ENCODE measurements at places on chromosomes 5 and 9.

DNA sequence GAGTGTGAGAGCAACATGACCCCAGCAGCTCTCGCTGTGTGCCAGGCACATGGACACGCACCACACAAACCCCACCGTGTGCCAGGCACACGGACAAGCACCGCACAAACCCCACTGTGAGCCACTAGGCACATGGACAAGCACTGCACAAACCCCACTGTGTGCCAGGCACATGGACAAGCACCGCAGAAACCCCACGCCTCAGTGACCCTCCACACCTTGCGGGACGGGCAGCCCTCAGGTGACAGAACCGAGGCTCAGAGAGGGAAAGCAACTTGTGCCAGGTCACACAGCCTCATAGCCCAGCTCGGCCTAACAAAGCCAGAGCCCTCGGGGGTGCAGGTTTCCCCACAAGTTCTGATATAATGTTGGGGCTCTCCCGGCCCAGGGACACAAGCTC lies 2.0 kb upstream of the GPSM1 start:
- DNase-seq = no peak

GRCh38 chr9:137390553-137391410 lies 32.2 kb downstream of the EXD3 start:
- peak; percentile 28 for DNase-seq

DNA sequence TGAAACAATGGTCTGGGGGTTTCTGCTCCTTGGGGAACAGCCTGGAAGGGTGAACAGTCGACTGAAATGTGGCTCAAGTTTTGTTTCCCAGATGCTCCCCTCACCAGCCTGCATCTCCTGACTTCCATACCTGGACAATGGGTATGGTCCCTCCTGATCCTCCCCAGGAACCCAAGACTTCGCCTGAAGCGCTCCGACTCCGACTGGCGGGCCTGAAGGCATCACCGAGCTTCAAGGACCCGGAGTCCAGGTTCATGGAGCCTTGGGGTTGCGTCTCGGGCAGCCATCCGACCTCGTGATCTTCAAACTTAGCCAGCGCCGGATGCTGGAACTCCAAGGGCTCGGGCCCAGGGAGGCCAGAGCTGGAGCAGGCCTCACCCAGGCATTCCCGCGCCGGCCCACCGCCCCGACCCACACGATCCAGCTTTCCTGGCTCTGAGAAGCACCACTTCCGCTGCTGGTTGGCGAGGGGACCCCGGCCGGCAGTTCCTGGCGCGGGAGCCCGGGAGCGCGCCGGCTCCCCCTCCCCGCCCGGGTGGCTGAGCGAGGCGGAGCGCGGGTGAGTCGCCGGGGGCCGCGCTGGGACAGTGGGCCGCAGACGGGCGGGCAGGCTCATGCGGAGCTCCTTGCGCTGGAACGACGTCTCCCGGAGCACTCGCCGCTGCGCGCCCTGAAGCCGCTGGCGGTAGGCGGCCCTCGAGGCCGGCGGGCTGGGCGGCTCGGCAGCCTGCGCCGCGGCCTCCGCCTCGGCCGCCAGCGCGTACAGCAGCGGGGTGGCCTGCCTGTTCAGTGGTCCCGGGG lies 5.2 kb downstream of the SHROOM1 start:
- no peak for DNase-seq

DNA sequence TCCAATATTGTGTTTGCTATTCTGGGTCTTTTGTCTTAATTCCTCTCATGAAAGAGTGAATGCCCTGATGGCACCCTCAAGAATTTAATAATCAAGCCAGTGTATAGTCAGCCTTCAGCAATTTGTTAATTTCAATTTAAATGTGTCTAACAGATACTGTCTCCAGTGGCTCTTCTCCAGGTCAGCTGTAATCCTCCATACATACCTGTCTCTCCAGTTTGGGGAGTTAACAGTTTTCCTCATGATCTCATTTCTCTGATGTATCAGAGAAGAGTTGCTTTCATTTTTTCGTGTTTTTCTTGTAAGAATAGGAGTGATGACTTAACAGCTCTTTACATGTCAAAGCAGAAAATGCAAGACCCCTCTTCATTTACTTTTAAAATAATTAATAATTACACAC lies 500.3 kb upstream of the RORB start:
- DNase-seq = no peak

DNA sequence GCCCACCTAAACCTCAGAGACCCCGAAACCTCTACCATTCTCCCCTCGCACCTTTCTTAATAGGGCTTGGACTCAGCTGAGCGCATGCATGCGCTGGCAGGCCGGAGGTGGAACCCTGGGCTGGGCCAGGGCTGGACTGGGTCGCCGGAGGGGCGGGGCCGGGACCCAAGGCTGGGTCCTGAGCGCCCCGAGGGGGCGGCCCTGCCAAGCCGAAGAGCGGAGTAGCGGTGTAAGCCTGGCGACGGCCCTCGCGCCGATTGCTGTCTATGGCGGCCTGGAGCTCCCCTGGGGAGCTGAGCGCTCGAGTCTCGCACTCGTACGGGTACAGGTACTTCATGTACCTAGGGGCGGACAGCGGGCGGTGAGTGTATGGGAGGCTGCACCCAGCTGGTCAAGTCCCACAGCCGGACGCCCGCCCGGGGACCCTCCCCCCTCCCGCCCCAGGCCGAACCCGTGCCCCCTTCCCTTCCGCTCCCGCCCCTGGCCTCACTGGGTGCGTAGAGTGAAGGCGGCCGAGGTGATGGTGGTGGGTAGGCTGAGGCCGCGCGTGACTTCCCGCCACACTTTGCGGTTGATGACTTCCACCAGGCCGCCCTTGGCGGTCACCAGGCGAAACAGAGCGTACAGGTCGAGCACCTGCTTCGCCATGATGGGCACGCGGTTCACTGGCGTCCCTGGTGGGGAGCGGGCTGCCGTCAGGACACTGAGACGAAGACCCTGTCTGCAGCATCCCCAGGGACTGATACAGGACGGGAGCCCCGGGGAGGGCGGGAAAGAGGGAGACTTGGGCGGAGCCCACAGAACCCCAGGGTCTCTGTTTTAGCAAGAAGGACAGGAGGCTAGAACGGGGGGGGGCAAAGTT lies 3.3 kb upstream of the DCTN3 start:
- no peak for DNase-seq

GRCh38 chr5:125987677-125988255 lies 435.4 kb upstream of the GRAMD2B start:
- no peak for DNase-seq

DNA sequence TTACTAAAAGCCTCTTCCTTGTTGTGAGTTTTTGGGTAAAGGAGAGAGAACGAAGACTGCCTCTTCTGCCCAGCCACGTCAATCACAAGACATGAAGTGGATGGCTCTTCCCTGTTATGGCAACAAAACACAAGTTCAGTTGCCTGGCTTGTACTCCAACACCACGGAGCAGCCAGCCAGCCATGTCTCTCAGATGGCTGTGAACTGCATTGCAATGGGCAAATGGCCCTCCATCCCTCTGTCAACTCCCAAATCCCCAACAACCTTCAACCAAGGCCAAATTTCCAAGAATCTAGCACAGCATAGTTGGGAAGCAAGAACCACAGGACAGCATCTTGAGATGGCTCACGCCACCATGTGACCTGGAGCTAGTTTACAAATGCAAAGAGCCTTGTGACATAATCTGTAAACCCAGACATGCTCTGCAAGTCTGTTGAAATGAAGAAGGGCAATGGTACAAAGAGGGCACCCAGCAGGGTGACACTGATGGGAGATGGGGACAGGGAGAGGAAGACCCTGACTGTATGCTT lies 53.9 kb downstream of the ZNF366 start:
- no peak for DNase-seq

GRCh38 chr9:35114840-35115628 lies 628 bp downstream of the ATOSB start:
- peak; percentile 65 for DNase-seq

DNA sequence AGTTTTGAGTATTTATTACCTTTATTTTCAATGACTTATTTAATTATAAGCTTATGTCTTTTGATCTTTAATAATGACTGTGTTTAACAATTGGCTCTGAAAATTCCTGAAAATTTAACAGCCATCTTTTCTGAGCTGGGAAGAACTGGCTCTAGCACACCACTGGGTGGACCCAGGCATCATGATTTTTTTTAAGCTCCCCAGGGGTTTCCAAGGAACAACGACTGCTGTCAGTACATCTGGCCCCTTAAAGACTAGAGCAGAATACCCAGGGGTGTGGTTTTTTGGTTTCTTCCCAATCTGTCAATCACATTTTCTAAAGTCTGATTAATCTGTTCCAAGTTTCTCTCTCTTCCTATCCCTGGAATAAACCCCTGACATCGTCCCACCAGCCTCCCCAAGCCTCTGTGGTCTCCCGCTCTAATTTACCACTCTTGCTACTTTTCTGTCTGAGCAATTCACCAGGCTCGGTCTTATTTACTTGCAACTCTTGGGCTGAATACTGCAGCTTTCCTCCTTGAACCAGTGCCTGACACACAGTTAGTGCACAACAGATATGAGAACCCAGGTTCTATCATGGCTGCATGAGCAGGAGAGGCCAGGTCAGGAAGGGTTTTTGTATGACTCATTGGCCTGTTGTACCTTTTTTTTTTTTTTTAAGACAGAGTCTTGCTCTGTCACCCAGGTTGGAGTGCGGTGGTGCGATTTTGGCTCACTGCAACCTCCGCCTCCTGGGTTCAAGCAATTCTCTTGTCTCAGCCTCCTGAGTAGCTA lies 321.9 kb downstream of the ZSWIM6 start:
- DNase-seq = no peak

GRCh38 chr5:91059409-91059808 lies 323.7 kb downstream of the ARRDC3 start:
- no peak for DNase-seq

- no peak for DNase-seq
Measured at GRCh38 chr9:137417161-137418021, 5.6 kb downstream of the EXD3 start.

GRCh38 chr5:153496835-153497234 lies 6.4 kb downstream of the GRIA1 start:
- DNase-seq = no peak

- DNase-seq = no peak
Measured at GRCh38 chr5:113232221-113232620, 202.6 kb downstream of the TSSK1B start.

GRCh38 chr5:81151546-81151945 lies 81.6 kb upstream of the CKMT2 start:
- no peak for DNase-seq

DNA sequence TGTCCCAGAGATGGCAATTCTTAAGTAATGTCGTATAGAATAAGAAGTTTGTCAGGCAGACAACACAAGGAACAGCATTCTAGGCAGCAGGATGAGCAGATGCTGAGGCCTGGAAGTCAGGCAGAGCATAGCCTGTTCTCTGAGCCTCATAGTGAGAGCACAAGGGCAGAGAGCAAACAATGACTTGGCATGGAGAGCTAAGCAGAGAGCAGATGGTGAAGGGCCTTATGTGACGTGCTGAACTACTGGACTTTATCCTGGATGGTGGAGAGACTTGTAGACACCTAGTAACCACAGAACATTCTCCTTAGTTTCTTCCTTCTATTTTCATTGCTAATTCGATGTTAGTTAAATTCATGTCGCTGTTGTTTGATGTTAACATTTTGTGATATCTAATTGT lies 60.1 kb downstream of the KCTD16 start:
- no peak for DNase-seq

GRCh38 chr9:130461731-130462130 lies 17.0 kb downstream of the ASS1 start:
- DNase-seq = no peak

DNA sequence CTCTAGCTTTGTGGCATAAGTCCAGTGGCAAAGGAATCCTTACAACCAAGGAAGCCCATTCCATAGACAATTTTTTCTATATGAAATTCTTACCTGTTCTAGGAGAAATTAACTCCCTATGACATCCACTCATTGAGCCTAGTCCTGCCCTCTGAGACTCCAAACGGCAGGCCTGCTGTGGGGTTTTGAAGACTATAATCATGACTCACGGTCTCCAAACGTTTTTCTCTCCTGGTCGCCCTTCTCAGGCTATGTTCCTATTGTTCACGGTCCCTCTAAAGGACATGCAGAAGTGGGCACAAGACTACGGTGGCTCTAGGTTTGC lies 611 bp downstream of the EXOSC3 start:
- no peak for DNase-seq

Measured in globus pallidus (tissue), 1 donor.